ENCODE measurements at places on chromosomes 11 and 22. TPM values are rescaled to one million over a fixed set of nuclear protein-coding genes. Genes with fewer than 3 reads are reported as not detected.

Gene CSTPP1
- total RNA-seq, result 12.2 TPM

Gene TRIM48
- total RNA-seq, result not detected

- DNase-seq, result no peak
Observed at GRCh38 chr11:14089690-14090462, 127.4 kb downstream of the SPON1 start.

Gene APOL4
- 68.3 TPM for total RNA-seq

GRCh38 chr11:126403658-126404057, 48.2 kb downstream of the ST3GAL4 start:
- DNase-seq, result no peak

Gene PKDREJ
- not detected for total RNA-seq

Gene SYCE3
- total RNA-seq, result not detected

GRCh38 chr11:44748606-44749005, 21.8 kb downstream of the TSPAN18 start:
- DNase-seq, result no peak

Gene GUCY1A2
- total RNA-seq, result 26.6 TPM

- no peak for DNase-seq
Observed at GRCh38 chr22:19110064-19110458, 12.2 kb downstream of the DGCR2 start.

GRCh38 chr11:63564784-63565350, 1.7 kb upstream of the PLAAT2 start:
- DNase-seq, result no peak

All from omental fat pad (tissue), 4 donors.